ENCODE measurements at places on chromosomes 3 and 15.

GRCh38 chr15:31228980-31229826 is 97.4 kb upstream of the KLF13 start:
- no peak for DNase-seq

DNA sequence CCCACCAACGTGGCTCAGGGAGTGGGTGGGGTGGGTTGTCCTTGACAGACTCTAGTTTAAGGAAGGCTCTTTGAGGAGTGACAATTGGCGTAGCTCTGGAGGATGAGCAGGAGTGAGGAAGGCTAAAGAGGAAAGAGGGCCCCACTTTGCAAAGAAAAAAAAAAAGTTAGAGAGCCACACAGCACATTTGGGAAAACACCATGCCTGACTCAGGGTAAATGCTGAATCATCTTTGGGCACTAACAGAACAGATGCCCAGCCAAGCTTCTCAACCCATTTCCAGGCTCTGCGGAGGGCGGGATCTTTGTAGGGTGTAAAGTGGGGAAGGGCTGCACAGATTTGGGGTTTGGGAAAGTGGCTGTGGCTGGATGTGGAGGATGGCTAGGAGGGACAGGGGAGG is 179.1 kb upstream of the RGMA start:
- DNase-seq, result no peak

DNA sequence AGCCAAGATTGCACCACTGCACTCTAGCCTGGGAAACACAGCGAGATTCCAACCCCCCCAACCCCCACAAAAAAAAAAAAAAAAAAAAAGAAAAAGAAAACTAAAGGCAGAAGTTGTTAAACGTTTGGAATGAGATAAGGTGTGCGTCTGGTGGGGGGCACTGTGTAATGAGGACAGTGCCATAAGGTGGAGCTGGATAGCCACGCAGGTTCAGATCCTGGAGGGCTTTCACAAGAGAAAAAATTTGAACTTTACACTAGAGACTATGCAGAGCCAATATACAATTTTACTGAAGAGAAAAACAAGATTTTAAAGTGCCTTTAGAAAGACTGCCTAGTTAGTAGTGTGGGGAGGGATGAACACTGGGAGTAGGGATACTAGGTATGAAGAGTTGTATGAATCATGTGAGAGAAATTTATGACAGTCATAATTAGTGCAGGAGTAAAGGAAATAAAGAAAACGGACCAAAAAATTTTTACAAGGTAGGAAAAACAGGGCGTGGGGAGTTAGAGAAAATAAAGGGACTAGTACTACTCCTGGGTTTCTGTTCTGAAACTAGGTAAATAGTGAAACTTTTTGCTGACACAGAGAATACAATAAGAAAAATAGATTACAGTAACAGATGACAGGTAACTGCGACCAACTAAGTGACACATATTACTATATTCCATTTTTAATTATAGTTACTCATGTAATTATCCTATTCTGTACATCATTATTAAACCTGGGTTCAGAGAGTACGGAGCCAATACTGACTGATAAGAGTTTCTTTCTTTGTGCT is 108.1 kb downstream of the PEAK1 start:
- no peak for DNase-seq

DNA sequence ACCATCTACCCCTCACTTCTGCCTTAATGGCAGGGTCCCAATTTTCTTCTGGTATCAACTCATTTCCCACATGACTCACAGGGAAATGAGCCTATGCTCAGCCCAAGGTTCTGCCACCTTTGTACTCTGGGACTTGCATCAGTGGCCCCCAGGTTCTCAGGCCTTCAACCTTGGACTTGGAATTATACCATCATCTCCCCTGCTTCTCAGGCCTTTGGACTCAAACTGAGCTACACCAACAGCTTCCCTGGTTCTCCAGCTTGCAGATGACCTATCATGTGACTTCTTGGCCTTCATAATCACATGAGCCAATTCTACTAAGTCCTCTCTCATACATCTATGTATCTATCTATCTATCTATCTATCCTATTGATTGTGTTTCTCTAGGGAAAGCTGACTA is 149.5 kb downstream of the PLCH1 start:
- DNase-seq, result no peak

GRCh38 chr15:85045615-85046014 is 64.0 kb downstream of the PDE8A start:
- DNase-seq, result no peak

- no peak for DNase-seq
Observed at GRCh38 chr3:49529567-49529966, 24.7 kb upstream of the BSN start.

DNA sequence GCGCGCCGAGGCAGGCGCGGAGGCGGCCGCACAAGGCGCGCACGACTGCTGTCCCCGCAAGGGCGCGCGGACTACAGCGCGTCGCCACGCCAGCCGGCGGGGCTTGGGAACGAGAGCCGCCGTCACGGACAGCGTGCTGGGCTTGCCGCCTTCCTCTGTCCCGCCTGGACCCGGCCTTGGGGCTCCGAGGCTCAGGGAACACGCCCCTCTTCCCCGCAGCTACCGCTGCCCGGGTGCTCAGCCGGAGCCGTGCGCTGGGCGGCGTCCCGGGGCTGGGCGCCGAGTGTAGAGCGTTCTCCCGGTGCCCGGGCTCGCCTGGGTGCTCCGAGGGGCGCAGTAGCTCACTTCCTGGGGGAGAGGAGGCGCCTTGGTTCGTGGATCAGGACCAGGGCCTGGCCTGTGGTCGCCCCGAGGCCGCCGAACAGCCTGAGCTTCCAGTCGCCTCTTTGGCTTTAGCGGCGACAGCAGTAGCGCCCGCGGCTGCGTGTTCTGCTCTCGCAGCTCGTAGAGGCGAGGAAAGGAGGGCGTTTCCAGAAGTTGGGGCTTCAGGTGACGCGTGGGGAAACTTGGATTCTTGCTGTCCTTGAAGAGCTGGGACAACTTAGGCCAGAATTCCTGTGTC is 226.7 kb upstream of the C2CD4B start:
- no peak for DNase-seq

DNA sequence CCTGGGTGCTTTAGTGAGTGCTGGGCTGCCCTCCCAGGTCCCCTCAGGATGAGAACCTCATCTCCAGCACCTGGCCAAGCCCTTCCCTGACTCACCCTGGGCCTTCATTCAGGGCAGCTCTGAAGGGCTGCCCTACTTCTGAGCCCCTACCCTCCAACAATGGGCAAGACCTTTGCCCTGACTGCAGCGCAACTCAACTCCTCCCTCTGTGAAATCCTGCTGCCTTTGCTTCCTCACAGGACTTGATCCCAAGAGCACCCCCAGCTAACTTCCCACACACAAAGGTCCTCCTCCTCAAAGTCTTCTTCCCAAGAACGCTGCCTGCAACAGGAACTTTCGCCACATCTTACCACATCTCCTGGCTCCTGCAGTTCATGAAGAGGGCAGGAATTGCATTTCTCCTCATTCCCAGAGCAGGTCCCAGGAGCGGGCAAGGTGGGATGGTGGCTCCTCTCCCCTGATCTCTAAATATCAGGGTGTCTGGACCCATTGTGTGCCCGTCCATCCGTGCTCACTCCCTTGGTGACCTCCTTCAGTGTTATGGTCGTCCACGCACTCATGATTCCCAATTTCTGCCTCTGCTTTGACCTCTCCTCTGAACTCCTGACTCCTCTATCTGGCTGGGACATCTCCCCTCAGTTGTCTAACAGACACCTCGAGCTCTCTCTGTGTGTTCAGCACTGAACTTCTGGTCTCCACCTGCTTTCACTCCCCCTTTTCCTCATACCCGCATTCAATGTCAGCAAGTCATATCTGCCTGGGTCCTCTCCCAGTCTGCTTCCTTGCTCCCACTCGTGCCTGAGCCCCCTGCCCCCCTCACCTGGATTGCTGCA is 4.5 kb upstream of the SSUH2 start:
- DNase-seq, result no peak

GRCh38 chr3:107450254-107450893 is 72.4 kb upstream of the BBX start:
- no peak for DNase-seq

- DNase-seq, result peak; percentile 68
Observed at GRCh38 chr3:53194210-53195065, 33.4 kb downstream of the PRKCD start.

DNA sequence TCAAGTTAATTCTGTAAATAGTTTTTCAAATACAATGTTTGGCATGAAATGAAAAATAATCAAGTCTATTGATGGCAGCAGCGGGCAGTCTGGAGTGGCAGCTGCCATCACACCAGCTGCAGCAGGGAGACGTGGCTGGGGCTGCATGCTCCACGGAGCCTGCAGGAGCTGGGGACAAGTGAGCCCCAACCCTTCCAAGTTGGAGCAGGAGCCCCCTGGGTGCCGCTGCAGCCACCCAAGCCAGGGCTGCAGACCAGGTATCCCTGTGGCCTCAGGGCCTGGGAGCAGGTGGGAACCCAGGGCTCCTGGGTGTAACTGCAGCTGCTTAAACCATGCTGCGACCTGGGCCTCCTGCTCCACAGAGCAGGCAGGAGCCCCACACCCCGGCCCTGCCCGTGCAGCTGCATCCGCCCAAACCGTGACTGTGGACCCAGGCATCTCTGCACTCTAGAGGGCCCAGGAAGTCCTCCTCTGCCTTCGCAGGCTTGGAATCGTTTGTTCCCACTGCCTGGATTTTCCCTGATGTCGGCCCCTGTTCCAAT is 257.4 kb downstream of the PLOD2 start:
- no peak for DNase-seq

GRCh38 chr3:15756505-15756904 is 41.3 kb downstream of the ANKRD28 start:
- no peak for DNase-seq

- DNase-seq, result peak; percentile 35
Observed at GRCh38 chr3:149936812-149937230, 33.9 kb downstream of the PFN2 start.

DNA sequence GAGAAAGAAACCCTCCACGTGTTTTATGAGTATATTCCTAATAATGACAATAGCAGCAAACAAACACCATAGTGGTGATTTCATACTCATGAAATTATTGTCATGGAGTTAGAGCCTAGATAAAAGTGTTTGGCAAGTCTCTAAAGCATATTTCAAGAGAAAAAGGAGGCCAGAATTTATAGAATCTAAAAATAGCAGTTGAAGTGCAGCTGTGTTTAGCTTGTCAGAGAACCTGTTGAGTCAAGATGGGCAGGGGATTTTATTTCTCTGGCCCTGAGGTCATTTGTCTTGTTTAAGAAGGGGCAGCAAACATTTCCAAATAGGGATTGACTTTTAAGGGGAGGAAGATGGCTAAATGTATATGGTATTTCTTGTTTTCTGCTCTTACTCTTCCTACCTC is 279.6 kb upstream of the CTDSPL start:
- no peak for DNase-seq
